ENCODE measurements at places on chromosomes 16 and 17. TPM values are rescaled to one million over a fixed set of nuclear protein-coding genes. Genes with fewer than 3 reads are reported as not detected.

The PRSS36 gene
- 0.96 TPM for total RNA-seq

The PLLP gene
- total RNA-seq: not detected

The PRAC2 gene
- not detected for total RNA-seq

The NETO2 gene
- total RNA-seq: 19.8 TPM

The SULT1A2 gene
- total RNA-seq: not detected

All from activated CD8-positive, alpha-beta memory T cell treated with anti-CD3 and anti-CD28 coated beads, Interleukin-2, amount 10 ng/mL, durations not matched to agents 7 days and 5 days (primary cell).